Fibroblast of skin of left quadriceps (primary cell): ENCODE measurements at places on chromosomes 4 and X.
A peak's percentile ranks its signal among the peaks of the same experiment; 100 is the strongest.

DNA sequence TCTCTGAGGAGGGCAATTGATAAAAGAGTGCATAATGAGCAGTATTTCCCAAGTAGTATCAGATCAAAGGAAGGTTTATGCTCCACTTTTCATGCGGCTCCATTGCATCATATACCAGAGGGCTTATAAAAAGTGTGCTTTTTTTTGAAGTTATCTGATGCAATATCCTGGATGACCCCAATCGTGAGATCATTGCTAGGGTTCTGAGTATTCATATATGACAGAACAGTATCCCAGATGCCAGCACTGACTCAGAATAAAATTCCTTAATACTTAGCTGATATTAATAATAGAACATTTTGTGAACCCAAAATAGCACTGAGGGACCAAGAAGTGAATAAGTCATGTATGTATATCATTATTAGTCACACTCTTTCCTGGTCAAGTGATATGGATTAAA, 945.5 kb upstream of the AGA start:
- peak; percentile 7 for DNase-seq

- no peak for DNase-seq
These were observed 24.5 kb downstream of the REPS2 start for GRCh38 chrX:16970977-16971376.

DNA sequence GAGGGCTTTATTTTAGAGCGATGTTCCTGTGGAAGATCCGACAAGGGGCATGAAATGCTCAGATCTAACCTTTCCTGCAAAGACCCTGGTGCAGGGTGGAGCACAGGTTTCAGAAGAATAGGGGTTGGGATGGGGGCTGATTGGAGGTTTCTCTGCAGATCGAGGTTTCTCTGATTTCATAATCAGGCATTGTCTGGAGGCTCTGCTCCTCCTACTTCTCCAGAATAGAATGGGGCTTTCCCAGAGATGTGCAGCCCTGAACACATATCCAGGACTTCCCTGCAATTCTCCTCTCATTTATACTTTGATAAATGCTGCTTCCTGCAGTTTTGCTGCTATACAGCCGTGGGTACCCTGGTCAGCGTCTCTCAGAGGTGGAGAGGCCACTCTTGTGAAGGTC, 397.6 kb upstream of the BOD1L1 start:
- DNase-seq, result no peak

DNA sequence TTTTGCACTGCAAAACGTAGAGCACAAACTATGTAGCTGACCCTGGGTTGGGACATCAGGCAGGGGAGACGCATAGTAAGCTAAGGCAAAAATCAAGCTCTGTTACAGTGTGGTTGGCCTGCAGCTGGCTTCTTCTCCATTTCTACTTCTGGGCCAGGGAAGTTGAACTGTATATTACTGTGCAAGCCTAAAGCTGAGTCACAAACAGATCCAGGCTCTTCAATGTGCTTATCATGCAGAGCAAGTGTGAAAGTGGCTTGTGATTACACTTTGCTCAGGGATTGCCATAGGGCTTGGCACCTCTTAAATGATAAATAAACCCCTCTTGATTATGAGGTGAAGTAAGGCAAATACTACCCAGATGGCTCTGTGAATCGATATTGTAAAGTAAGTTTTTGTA, 40.5 kb downstream of the CLDN34 start:
- no peak for DNase-seq

DNA sequence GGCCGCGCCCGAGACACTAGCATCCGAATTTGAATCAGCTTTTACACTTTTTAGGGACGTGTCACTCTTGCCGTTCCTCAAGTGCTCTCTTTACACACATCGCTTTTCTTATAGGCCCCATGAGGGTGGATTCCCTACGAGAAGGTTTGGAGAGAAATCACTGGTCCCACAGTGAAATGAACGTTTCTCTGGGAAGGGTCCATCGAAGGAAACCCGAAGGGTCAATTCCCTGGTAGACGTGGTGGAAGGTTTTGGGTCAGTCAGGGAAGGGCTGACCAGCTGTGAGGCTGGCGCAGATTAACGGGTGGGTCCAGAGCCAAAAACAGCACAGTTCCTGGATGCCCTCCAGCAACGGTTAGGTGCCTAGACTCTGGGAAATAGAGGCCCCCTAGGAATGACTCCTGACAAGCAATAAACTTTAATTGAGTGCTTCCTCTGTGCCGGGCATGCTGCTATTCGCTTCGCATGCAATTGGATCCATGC, 35.9 kb downstream of the ETDC start:
- DNase-seq, result no peak

GRCh38 chrX:97401586-97402136, 518.0 kb downstream of the RPA4 start:
- DNase-seq, result no peak

DNA sequence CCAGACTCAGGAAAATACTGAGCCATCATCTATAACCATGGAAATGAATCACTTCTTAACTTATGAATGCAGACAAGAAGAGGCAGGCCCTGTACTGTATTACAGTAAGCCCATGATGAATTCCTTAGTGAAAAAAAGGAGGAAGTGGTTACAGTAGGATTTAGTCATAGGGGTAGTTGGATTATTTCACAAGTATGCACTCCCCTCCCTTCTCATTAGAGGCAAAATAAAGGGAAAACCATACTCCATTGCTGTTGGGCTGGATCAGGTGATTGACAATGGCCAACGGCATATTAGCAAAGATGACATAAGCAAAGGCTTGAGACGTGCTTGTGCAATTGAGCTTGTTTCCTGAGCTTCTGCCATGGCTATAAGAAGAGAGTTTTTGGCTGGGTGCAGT, 181.1 kb upstream of the PRPS2 start:
- DNase-seq, result peak; percentile 74

GRCh38 chrX:7570432-7571029, 272.4 kb upstream of the VCX start:
- DNase-seq, result no peak

GRCh38 chrX:154529206-154529612, 13.2 kb upstream of the FAM3A start:
- DNase-seq, result no peak

- DNase-seq, result no peak
These were observed 30.1 kb upstream of the MXD4 start for GRCh38 chr4:2291705-2292645.

DNA sequence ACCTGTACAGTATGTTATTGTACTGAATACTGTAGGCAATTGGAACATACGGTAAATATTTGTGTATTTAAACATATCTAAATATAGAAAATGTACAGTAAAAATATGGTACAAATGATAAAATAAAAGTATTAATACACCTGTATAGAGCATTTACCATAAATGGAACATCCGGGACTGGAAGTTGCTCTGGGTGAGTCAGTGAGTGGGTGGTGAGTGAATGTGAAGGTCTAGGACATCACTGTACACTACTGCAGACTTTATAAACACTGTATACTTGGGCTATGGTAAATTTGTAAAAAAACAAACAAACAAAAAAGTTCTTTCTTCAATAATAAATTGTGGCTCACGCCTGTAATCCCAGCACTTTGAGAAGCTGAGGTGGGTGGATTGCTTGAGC, 52.4 kb upstream of the FHL1 start:
- no peak for DNase-seq

DNA sequence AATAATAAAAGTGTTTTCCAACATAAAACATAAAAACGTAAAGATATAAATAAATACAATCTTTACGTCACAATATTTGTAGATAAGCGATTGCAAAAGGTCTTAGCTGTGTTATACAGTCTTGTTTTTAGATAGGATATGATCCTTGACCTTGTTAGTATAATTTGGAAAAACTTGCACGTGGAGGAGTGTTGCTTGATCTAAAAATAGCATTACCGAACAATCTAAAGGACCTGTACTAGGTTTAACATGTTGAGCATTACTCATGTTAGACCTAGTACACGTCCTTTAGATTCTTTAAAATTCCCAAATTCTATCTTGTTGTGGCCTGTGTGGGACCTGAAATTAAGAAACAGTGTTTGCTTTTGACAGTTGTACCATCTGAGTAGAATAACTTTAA, 1.6 kb downstream of the METAP1 start:
- DNase-seq, result no peak

DNA sequence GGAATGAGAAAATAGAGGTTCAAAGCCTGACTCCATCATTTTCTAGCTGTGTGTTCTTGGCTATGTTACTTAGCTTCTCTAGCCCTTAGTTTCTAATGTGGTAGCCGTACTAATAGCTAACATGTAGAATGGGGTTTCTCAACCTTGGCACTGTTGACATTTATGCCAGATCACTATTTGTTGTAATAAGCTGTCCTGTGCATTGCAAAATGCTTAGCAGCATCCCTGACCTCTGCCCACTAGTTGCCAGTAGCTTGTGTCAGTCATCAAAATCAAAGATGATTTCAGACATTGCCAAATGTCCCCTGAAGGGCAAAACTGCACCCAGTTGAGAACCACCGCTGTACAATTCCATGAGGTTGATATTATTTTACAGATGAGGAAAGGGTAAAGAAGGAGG, 18.3 kb upstream of the ADAMTS3 start:
- no peak for DNase-seq

GRCh38 chr4:181291615-181292014, 951.6 kb upstream of the TENM3 start:
- DNase-seq, result no peak

GRCh38 chr4:74958881-74959280, 26.0 kb downstream of the PARM1 start:
- no peak for DNase-seq

- DNase-seq, result no peak
These were observed 71.4 kb downstream of the RTL5 start for GRCh38 chrX:72060196-72060920.

DNA sequence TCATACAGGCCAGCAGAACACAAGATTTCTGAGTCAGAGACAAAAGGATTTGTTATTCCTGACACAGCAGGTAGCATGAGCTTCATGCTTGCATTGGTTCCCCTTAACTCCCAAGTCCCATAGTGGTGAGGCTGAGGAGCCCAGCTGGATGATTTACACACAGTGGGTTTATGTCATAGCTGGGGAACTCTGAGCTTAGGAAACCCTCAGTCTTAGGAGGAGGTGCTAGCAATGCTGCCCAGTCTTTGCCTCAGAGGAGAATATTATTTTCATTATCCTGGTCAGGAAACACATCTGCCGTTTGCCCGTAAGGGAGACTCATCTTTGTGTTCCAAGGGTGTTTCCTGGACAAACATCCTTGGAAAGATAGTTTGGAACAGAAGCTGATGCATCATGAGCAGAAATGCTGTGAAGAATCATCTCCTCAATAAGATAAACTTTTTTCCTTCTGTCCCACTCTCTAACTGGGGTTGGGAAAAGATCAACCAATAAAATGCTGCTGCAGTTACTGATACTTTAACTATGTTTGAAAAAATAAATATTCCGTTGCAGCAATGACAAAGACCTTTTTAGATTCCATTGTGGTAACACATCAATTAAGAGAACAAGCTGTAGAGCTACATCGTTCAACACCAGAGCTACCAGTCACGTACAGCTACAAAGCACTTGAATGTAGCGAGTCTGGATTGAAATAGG, 146.8 kb downstream of the DCLK2 start:
- DNase-seq, result peak; percentile 95

DNA sequence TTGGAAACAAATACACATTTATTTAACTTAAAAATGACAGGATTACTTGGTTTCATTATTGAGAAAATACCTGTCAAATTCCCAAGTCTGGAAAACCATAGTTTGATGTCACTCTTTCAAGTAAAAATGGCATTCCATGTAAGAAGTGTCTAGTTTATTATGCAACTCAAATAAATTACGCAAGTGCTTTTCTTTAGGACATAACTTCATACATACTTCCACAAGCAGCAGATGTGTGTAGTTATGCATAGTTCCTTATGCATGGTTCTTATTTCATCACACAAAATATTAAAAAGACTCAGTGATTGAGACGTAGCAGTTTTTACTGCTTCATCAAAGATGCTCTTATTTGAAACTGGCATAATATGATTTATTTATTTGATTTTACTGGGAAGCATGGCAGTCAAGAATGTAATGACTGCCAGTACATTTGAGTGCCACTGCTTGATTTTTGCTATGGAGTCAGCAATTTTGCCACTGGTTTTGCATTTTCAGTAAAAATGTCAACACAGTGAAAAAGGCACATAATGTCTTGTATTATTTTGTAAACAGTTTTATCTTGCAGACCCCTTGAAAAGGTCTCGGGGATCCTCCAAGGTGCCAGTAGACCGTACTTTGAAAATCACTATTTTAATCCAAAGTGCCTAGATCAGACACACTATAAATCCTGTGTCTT, 62.1 kb downstream of the CLCN3 start:
- peak; percentile 47 for DNase-seq

DNA sequence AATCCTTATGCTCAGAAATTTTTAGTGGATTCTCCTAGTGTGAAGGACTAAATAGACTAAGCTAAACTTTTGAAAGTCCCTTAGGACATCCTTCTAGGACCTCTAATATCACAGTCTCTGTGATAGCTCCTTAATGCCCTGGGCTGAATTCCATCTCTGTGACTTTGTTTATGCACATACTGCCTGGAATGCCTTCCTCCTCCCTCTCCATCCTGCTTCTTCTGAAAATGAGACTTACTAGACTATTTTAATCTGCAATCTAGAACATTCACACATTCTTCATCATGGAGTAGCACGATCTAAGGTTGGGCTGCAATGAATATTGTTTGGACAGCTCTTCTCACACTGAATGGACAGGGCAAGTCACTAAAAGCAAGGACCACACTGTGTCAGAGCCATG, 65.0 kb upstream of the MSX1 start:
- no peak for DNase-seq

GRCh38 chr4:5908876-5909427, 16.1 kb upstream of the CRMP1 start:
- DNase-seq, result no peak
